ENCODE measurements at places on chromosomes 16 and 17. TPM values are rescaled to one million over a fixed set of nuclear protein-coding genes. Genes with fewer than 3 reads are reported as not detected.

The ITGB4 gene
- 0.40 TPM for total RNA-seq

The KRTAP9-2 gene
- total RNA-seq, result not detected

The SLC5A10 gene
- total RNA-seq, result not detected

The PPY gene
- total RNA-seq, result not detected

Measured in aortic smooth muscle cell (primary cell).